H1 (cell line): ENCODE measurements at places on chromosomes 3 and 15.

- DNase-seq: no peak
Observed at GRCh38 chr3:143387425-143387824, 267.9 kb downstream of the CHST2 start.

- DNase-seq: no peak
Observed at GRCh38 chr15:93662162-93662885, 569.0 kb upstream of the MCTP2 start.

DNA sequence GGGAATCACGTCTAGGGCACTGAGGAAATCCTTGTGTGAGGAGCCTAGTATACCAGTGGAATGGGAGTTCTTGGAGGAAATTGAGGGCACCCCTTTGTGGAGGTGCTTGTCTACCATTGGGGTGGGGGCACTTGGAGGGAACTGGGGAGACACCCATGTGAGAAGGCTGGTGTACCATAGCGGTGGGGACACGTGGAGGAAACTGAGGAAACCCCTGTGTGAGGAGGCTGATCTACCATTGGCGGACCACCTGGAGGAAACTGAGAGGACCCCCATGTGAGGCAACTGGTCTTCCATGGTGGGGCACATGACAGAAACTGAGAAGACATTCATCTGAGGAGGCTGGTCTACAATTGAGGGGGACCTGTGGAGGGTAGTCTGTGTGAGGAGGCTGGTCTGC, 164.5 kb downstream of the FBLN2 start:
- no peak for DNase-seq

DNA sequence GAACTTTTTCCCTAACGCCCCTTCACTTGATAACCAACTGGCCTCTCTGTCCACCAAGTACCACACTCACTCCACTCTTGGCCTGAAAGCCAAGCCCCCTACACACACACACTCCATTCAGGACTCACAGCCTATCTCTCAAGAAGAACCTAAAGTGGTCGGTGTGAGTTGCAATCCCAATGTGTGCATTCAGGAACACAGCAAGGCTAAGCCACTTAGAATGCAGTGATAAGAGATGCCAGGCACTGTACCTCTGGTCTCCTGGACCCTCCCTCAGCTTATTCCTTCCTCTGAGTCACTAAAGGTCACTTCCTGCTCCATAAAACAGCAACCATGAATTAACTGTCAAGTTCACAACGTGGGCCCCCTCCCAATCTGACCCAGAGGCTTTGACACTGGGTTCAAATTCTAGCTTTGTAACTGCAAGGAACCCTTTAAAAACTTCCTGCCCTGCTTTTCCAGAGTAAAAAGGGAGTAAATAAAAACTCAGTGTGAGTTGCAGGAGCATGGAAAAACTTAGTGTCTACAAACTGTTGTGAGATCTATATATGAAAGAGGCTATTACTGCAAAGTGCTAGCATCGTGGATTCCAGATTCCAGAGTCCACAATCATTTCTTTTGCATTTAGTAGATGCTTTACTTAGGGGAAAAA, 17.6 kb upstream of the KCNMB3 start:
- no peak for DNase-seq

GRCh38 chr15:72614810-72615532, 39.5 kb upstream of the GOLGA6B start:
- no peak for DNase-seq

- DNase-seq: no peak
Observed at GRCh38 chr3:126402666-126403302, 8.1 kb downstream of the CFAP100 start.

DNA sequence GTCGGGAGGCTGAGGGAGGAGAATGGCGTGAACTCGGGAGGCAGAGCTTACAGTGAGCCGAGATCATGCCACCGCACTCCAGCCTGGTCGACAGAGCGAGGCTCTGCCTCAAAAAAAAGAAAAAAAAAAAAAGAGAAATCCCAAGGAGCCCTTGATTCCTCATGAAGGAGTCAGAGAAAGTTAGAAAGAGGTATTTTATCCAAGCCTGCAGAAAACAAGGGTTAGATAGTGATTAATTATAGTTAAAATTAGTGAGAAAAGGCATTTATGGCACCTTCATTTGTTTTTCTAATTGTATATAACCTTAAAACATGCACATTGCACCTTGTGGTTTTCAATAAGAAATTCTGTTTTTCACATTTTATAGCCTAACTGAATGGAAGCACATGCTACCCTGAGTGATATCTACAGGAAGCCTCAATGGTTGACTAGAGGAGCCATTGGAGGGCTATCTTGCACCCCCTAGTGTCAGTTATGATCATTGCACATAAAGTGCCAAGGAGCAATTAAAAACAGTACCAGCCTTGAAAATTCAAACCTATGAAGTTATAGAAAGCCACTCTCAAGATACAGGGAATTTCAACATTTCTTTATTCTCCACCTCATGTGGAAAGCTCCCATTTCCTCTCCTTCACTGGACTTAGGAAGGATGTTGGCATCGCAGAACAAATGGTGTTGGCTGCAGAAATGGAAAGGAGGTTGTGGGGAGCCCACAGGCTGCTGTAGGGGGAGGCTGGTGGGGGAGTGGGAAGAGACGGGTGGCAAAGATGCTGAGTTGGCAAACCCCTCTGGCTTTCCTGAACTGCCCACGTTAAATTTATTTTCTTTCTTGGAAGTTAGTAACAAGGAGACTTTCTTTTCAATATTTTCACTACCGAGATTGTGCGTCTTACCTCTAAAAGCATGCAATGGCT, 48.5 kb downstream of the ITGA11 start:
- peak; percentile 55 for DNase-seq

- DNase-seq: no peak
Observed at GRCh38 chr3:156825795-156826143, 384 bp upstream of the LEKR1 start.

- DNase-seq: no peak
Observed at GRCh38 chr3:185741586-185741985, 83.3 kb downstream of the IGF2BP2 start.

GRCh38 chr3:124256156-124256555, 264.2 kb upstream of the ROPN1 start:
- no peak for DNase-seq

GRCh38 chr3:155428563-155428962, 135.1 kb upstream of the STRIT1 start:
- no peak for DNase-seq

DNA sequence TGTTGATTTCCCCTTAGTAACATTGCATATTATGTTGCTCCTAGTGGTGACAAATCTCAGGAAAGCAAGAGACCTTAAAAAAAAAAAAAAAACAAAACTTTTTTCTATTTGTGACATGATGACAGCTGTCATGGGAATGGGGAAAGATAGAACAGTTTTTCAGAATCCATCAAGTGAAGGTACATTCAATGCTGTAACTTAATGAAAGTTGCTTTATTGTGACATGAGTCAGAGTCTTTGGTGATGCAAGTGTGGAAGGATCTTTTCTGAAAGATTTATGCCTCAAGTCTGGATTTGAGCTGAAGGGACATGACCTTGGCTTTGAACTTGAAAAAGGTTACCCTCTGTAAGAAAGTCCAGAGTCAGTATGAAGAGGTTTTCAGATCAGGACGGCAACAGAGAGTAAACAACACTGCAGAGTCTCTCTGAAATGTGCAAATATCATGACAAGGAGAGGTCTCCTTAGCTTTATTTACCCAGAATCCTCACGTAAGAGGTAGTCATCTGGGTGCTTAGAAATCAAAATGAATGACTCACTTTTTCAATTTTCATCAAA, 424.7 kb downstream of the CNTN4 start:
- no peak for DNase-seq

DNA sequence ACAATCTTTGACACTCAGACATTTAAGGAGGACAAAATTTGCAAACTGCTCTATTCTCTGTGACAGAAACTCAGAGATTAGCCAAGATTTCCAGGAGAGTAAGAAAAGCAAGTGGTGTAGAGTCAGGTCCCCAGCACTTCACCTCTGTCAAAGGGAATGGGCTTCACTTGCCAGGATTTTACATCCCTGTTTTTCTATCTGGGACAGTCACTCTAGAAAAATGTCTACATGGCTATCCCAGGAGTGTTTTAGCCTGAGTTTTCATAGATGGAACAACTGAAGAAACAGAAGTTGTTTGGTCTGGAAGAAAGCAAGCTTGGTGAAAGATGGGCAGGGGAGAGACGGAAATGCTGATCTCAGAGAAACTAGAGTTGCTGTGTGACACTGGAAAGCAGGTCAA, 3.0 kb downstream of the FAM219B start:
- DNase-seq: no peak

GRCh38 chr15:96766366-96766765, 435.9 kb downstream of the NR2F2 start:
- DNase-seq: no peak

DNA sequence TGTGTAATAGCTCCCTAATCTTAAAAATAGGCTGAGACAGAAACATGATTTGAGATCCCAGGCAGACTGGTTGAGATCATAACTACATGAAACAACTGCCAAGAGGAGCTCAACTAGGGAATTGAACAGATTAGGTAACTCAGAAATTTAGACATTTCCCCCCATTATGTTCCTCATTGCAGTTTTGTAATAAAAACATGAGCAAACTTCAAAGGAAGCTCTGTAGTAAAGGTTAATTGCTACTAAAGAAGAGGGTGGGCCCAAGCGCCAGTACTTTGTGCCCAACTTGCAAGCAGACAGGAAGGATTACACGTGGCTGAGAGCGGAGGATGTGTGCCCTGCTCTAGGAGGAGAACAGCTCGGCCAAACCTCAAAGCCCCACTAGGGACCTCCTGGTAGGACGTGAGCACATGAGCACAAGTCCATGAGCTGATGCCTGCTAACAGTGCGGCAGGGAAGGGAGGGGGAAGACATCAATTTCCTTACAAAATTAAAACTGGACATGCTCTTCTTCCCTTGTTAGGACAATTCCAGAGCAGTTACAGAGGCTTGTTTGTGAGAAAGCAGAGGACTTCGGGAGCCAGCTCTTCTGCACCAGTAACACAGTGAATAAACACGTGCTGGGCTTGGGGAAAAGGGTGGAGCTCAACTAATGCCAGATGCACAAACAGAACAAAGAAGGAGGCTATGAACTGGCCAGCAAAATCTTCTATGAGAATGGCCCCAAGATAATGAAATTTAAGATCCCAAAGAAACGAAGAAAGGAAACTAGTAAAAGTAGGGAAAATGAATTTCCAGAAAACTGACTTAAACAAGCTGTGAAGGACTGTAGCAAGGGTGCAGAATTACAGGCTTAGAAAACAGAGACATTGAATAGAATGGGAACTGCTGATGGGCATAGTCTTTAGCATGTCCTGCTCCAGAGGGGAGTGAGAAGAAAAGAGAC, 275.5 kb downstream of the MECOM start:
- DNase-seq: no peak

- DNase-seq: peak; percentile 49
Observed at GRCh38 chr3:31341130-31341529, 191.6 kb upstream of the STT3B start.

DNA sequence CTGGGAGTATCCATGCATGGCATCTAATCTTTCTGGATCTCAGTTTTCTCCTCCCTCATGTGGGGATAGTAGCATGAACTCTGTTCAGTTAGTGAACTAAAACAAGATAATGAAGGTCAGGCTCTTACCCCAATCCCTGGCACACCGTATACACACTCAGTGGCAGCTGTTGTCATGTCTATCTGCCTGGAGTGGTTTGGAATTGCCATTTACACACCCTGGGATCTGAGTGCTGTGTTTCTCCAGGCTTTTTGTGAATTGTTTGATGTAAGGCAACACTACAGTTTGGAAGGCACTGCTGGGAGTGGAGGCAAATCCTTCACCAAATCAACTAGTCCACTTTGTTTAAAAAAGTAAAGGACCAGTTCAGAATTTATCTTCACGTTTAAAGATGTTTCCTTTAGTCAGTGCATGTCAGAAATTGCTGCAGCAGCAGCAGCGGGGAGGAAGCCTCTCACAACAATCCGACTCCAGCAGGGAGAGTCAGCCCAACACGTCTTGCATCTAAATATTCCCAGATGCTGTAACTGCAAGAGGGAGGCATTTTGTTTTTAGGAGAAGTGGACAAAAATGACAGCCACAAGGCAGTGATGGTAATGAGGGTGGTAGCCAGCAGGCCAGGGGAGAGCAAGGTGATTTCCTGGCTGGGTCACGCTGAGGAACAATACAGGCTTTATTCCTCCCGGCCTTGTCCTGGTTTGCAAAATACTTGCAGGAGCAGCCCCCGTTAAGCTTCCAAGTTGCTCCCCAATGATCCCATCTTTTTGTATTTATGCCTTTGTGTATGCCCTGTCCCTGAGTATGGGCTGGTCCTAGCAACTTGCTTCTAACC, 128.5 kb upstream of the LRIG1 start:
- DNase-seq: no peak

DNA sequence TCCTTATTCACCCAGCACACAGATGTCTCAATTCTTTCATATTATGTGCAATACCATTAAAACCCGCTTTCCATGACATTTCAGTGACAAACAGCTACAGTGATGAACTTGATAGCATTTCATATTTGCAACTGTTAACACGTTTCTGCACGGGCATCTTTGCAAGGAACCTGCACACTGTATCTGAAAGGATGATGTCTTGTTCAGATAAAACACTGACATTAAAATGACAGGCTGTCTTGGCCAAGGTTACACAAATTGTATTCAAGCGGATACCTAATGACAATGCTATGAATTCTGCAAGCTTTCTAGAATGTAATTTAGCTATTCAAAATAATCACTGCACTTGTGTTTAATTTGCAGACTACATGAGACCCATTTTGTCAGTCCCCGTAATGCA, 529.2 kb downstream of the FOXP1 start:
- DNase-seq: no peak

DNA sequence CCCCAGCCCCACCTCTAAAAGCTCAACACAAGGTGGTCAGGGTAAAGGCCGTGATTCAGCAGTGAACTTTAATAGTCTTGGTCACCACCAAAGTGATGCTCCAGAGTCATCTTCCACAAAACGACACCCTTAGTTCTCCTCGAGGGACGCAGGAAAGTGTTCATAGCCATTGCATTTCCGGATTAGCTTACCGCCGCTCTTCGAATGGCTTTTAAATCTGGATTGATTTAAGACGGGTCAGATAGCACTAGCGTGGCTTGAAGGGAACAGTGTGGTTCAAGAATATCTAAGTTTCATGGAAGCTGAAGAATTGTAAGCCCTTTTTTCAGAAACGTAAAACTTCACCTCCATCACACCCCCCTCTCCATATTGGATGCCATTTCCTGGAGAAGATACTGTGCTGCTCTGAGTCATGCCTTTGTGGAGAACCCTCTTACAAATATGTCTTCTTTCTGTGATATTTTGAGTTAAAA, 829 bp downstream of the RNF7 start:
- DNase-seq: no peak

DNA sequence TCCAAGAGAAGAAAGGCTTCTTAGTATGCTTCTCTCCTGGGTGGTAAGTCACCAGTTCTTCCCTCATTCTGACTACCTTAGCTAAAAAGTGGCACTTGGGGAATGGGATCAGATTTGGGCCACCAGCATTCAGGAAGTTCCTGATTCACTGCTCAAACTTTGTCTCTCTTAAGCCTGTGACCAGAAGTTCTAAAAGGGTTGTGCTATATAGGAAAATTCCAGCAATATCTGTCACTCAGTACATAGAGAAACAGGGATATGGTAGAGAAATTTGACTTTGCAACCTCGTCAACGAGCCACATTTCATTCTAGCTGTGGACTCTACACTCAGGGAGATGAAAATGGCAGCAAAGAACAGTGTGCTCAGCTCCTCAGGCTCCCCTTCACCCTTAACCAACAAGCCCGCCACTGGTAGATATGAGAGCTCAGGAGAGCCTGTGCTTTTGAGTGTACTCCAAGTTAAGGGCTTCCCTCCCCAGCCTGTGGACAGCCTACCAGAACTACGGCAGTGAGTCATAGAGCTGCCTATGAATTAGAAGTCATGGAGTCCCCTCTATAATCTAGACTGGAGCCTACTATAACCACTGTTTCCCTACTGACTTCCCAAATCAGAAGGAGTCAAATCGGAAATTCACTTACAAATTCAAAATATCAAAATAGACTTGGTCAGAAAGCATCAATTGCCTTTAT, 52.6 kb upstream of the MYO5C start:
- no peak for DNase-seq

- no peak for DNase-seq
Observed at GRCh38 chr15:78007211-78007931, 70.1 kb downstream of the TBC1D2B start.
